ENCODE measurements at places on chromosomes 12 and 14. TPM values are rescaled to one million over a fixed set of nuclear protein-coding genes. Genes with fewer than 3 reads are reported as not detected.

CFAP73 gene
- total RNA-seq = 0.90 TPM

GRCh38 chr12:120532701-120533238, 1.4 kb upstream of the RNF10 start:
- H3K4me1 ChIP-seq = peaks cover 33% of the 10 kb centered on the region
- no peak overlapping the region for H3K4me3 ChIP-seq
- peak; percentile 14 for DNase-seq

DNA sequence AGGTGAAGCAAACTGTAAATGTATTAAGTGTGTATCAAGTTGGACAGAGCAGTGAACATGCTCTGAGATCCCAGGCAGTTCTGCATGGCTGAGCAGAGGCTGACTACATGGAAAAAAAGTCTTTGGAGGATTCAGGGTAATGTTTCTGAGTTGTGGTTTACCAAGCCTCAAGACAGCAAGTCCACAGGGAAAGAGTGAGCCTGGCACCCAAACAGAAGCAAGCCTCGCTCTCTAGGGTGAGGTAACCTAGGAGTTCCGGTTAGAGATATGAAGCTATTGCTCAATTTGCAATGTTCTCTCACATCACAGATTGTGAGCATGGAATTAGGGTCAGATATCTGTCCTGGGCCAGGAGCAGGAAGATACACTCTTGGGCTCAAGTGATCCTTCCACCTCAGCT, 158.6 kb downstream of the MON2 start:
- DNase-seq = no peak
- H3K27ac ChIP-seq = no peak overlapping the region
- no peaks in the 10 kb centered on the region for H3K36me3 ChIP-seq
- no peak overlapping the region for H3K4me3 ChIP-seq
- no peaks in the 10 kb centered on the region for H3K4me1 ChIP-seq
- H3K27me3 ChIP-seq = peaks cover 29% of the 10 kb centered on the region

- H3K27ac ChIP-seq = no peak overlapping the region
- no peaks in the 10 kb centered on the region for H3K27me3 ChIP-seq
- DNase-seq = no peak
- H3K4me1 ChIP-seq = peaks cover 12% of the 10 kb centered on the region
- H3K36me3 ChIP-seq = no peaks in the 10 kb centered on the region
Measured at GRCh38 chr12:75750716-75751306, 239.4 kb upstream of the KRR1 start.
